ENCODE measurements at places on chromosomes 6 and 20.

GRCh38 chr20:5680192-5680591 is 70.0 kb upstream of the SHLD1 start:
- no peak for DNase-seq

GRCh38 chr6:38064431-38064830 is 244.9 kb downstream of the ZFAND3 start:
- no peak for DNase-seq

- no peak for DNase-seq
Observed at GRCh38 chr6:135581211-135581610, 83.7 kb upstream of the AHI1 start.

- peak; percentile 5 for DNase-seq
Observed at GRCh38 chr20:5448449-5449118, 131.8 kb upstream of the PROKR2 start.

DNA sequence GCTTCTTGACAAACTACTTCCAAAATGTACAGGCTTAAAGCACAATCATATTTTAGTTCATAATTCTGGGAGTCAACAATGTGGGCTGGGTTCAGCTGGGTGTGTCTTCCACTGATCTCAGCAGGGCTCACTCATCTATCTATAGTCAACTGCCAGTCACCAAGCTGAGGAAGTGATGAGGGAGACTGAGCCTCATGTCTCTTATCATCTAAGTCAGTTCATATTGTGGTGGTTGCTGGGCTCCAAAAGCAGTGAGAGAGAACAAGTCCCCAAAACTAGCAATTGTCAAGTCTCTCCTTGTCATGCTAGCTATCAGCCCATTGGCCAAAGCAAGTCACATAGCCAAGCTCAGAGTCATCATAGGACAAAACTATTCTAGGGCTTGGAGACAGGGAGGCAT is 465.9 kb upstream of the ARID1B start:
- no peak for DNase-seq

- no peak for DNase-seq
Observed at GRCh38 chr6:81547149-81547548, 205.3 kb downstream of the TENT5A start.

GRCh38 chr6:160247457-160247883 is 11.2 kb downstream of the SLC22A2 start:
- DNase-seq = no peak

DNA sequence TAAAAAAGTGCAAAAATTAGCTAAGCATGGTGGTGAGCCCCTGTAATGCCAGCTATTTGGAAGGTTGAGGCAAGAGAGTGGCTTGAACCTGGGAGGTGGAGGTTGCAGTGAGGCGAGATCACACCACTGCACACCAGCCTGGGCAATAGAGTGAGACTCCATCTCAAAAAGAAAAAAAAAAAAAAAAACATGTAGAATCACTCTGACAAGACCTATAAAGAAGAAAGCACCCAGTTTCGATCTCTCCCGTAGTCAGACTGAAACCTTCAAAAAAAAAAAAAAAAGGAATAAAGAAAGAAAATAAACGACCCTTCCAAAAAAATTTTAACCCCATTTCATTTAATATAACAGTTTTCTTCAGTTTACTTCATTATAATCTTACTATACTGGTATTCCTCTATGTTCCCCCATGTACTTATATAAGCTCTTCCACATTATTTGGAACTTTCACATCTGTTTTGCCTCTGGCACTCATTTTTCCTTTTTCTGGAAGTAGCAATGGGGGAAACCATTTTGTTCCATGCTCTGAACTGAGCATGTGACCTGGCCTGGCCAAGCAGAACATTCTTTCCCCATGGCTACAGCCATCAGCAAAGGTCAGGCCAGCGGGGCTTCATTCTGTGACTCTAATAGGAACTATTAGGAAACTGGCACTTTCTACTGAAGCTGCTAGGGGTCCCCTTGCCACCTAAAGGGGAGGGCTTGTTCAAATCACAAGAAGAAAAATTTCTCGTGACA is 9.6 kb downstream of the SLC18B1 start:
- DNase-seq = no peak

GRCh38 chr6:167758309-167759023 is 68.2 kb upstream of the AFDN start:
- DNase-seq = no peak

GRCh38 chr20:44035924-44036323 is 121.3 kb downstream of the TOX2 start:
- no peak for DNase-seq

- DNase-seq = no peak
Observed at GRCh38 chr6:75233092-75233615, 10.4 kb downstream of the COX7A2 start.

Measured in keratinocyte (primary cell).